ENCODE measurements at places on chromosomes 2 and 18.

DNA sequence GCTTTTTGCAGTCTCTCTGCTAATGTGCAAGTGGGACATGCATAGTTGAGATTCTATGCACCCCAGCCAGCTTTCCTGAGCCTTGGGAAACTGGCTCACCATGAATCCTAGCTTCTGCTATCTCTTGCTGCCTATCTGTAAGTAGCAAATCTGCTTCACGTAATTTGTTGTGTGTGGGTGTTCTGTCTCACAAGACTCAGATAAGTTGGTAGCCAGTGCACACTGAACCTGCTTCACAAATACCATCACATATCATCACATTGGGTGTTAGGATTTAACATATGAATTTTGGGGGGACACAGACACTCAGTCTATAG lies 13.9 kb upstream of the VRK2 start:
- DNase-seq, result no peak

GRCh38 chr2:130288467-130289403 lies 54.0 kb upstream of the IMP4 start:
- DNase-seq, result no peak

DNA sequence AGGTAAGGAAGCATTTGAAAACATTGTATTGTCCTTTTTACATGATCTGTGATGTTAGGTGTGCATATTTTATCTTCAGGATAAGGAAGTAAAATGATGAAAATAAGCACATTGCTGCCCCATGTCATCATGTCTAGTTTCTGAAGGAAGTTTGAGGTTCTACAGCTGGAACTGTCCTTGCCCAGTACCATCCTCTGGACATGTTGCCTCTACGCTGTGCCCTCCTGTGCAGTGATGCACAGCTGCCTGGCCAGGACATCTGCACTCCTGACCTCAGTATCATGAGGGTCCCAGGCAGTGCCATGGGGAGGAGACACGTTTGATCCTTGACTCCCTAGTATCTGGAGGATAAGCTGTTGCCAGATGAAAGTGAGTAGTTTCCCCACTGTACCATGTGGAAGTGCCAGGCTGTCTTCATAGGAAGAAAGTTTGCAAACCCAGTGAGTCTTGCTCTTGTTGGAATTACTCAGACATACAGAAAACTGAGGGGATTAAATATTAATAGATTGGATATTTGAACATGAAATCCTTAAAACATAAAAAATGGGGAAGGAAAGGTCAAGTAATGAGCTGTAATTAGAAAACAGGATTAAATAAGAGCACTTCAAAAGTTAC lies 9.5 kb downstream of the ALKAL2 start:
- DNase-seq, result no peak

DNA sequence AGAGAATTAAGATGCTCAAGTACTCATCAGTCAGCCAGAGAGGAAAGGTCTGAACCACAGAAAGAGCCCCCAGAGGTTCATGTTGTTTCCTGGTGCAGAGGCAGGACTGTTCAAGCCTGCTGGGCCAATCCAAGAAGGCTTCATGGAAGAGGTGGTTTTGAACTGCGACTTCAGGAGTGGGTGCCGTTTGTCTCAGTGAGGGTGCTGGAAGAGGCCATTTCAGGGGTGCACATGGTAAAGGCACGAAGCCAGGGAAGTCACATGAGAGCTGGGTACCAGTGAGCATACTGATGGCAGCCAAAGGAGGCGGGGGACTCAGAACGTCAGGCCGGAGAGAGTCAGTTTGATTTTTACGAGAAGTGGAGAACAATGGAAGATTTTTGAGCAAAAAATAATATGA lies 55.5 kb downstream of the EMILIN2 start:
- DNase-seq, result no peak

DNA sequence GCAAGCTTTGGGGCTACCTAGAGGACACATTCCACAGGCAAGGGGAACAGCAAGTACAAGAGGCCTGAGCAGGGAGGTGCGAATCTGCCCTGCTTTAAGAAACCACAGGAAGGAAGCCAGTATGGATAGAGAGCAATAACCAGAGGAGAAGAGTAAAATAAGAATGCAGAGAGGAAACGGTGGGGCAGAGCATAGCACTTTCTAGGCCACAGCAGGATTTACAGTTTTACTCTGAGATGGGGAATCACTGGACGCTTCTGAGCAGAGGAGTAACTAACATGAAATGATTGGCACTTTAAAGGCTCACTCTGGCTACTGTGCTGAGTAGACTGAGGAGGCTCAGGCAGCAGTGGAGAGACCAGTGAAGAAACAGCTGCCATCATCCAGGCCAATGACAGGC lies 23.8 kb downstream of the AAK1 start:
- no peak for DNase-seq

DNA sequence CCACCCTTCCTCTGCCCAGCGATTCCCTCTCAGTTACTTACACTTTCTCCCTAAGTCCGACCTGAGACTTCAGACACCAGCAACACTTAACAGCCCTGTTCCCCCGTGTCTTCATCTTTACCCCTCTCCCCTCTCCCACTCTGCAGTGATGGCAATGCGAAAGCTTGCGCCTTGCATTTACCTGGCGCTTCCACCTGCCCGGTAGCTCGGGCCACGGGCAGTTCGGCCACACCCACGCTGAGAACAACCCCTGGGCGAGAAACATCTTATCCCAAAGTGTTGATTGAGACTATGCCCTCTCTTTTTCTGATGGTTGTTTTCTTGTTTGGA lies 558 bp downstream of the DNAJC10 start:
- DNase-seq, result no peak

- DNase-seq, result no peak
These were observed 1696.7 kb upstream of the PIK3C3 start for GRCh38 chr18:40258311-40258710.

GRCh38 chr2:24818721-24819167 lies 25.5 kb downstream of the CENPO start:
- no peak for DNase-seq

- no peak for DNase-seq
These were observed 67.9 kb downstream of the LCLAT1 start for GRCh38 chr2:30514848-30515435.

GRCh38 chr2:46451131-46451711 lies 28.1 kb upstream of the TMEM247 start:
- DNase-seq, result no peak

- DNase-seq, result no peak
These were observed 181.3 kb upstream of the HAAO start for GRCh38 chr2:42973726-42974125.

GRCh38 chr2:55118643-55119083 lies 68.4 kb upstream of the RTN4 start:
- no peak for DNase-seq

GRCh38 chr2:10126632-10127026 lies 4.1 kb downstream of the RRM2 start:
- no peak for DNase-seq

DNA sequence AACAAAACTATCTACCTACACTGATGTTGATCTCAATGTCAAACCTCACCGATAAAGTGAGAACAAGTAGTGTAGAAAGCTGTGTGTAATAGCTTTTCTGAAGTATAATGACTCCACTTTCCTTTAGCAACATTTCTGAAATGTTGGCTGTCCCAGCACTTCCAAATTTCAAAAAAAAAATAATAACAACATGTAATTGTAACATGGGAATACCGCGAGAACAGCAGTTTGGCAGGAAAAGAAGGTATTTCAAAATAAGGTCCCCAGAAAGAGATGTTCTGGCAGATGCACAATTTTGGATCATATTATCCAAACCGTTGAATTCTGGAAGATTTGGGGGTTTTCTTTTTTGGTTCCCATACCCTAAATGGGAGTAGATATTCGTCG lies 352.0 kb downstream of the ARHGAP15 start:
- no peak for DNase-seq

GRCh38 chr2:151157000-151157735 lies 104.5 kb downstream of the RBM43 start:
- no peak for DNase-seq

- no peak for DNase-seq
These were observed 487 bp downstream of the STARD6 start for GRCh38 chr18:54357082-54357659.

- DNase-seq, result no peak
These were observed 143.5 kb downstream of the AQP4 start for GRCh38 chr18:26721854-26722564.

DNA sequence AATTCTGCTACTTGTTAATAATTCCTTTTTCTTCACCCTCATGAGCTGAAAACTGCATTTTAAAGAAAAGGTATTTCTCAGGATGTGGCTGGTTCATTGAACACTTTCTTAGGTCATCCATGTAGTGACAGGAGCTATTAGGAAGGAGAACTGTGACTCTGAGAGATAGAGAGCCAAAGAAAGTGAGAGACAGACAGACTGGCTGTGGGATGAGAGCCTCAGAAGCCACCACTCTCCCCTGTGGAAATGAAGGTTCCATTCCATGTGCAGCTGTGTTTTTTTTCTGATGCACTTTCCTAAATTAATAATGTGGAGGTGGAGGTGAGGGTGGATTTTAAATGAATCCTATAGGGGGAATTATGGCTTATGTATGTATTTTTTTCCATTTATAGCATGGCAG lies 113.3 kb downstream of the FAM210A start:
- DNase-seq, result no peak

GRCh38 chr2:65708086-65708485 lies 275.7 kb upstream of the SPRED2 start:
- no peak for DNase-seq

- DNase-seq, result no peak
These were observed 76.1 kb downstream of the TEKT4 start for GRCh38 chr2:94947097-94948016.

GRCh38 chr2:191789796-191790195 lies 57.1 kb downstream of the CAVIN2 start:
- DNase-seq, result no peak

DNA sequence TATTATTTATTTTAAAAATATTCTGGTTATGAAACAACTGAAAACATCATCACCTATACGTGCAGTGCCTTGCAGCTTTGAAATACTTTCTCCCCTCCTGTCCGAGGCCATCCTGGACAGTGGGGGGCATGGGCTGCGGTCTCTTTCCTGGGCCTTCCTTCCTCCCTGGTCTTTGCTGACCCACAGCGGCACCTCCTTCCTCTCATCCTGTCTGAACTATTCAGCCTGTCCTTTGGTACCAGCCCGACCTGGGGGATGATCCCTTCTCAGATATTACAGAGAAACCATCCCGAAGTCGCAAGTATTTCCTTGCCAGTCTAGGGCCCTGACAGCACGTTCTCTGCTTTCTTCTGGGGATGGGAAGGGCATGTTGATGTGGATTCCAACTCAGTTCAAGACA lies 736.6 kb upstream of the HS6ST1 start:
- no peak for DNase-seq

GRCh38 chr2:177810906-177811305 lies 261.7 kb downstream of the PDE11A start:
- DNase-seq, result no peak

GRCh38 chr2:237159006-237159911 lies 73.6 kb downstream of the COPS8 start:
- no peak for DNase-seq

GRCh38 chr2:11177871-11178690 lies 22.8 kb downstream of the SLC66A3 start:
- no peak for DNase-seq

GRCh38 chr18:22723773-22724172 lies 209.4 kb upstream of the RBBP8 start:
- DNase-seq, result no peak

GRCh38 chr2:71006955-71007799 lies 12.5 kb upstream of the TEX261 start:
- no peak for DNase-seq

DNA sequence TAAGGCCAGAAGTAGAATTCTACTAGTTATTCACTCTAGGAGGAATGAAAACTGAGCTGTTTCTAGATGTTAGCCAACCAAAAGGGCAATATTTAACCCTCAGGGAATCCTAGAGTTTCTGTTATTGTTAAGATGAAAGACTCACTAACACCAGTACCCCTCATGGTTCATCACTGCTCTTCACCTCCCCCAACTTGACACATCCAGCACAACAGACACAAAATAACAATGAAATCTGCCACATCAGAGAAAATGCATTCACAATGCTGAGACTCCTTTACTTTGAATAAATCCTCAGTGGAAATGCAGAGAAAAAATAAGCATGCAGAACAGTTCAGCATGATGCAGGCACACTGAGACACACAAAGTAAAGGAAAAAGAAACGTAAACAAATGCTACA lies 111.3 kb downstream of the RIF1 start:
- DNase-seq, result no peak

- no peak for DNase-seq
These were observed 125.7 kb upstream of the EPAS1 start for GRCh38 chr2:46171411-46171953.

- DNase-seq, result no peak
These were observed 793.1 kb downstream of the ERBB4 start for GRCh38 chr2:211745295-211746097.

DNA sequence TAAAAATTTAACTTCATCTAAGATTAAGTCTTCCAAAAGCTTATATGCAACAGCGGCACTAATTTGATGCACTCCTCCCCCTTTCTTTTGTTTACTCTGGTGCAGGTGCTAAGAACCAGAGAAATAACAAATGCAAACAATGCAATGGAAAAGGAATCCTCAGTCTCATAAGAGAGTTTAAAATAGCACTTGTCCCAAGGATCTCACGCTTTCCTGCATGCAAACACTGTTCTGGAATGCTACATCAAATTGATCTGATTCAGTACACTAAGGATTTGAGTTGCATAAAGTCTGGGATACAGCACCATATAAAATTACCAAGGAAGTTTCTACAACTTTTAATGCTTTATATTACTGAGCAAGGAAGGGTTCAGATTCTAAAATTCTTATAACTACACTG lies 50.5 kb downstream of the SEPTIN10 start:
- no peak for DNase-seq

DNA sequence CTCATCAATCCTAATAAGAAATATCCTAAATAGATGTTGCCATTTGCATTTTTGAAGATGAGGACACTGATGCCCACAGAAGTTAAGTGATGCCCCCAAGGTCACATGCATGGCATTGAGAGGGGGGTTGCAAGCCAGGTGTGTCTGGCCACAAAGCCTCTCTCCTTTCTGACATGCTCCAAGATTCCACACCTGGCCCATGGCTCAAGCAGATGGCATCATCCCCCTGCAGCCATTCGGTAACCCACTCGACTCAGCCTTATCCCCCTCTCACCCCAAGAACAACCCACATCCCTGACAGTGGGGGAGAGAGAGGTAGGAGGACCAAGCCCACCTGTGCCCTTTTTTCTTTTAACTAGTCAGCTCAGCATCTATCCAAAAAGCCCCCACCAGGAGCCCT lies 16.5 kb upstream of the TEX51 start:
- no peak for DNase-seq

All from activated naive CD4-positive, alpha-beta T cell (primary cell).